ENCODE measurements at places on chromosomes 3 and 15. TPM values are rescaled to one million over a fixed set of nuclear protein-coding genes. Genes with fewer than 3 reads are reported as not detected.
A peak's percentile ranks its signal among the peaks of the same experiment; 100 is the strongest.

DNA sequence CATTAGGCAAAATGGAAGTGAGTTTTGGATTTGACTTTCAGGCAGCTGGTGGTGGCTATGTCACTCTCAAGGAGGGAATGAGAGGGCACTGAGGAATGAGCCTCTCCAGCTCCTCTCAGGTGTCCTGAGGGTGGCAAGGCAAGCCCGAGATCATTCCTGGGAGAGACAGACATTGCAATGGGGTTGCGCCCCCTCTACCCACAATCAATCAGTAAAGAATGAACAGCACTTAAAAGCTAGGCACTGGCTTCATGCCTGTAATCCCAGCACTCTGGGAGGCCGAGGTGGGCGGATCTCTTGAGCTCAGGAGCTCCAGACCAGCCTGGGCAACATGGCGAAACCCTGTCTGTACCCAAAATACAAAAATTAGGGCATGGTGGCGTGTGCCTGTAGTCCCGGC, 14.1 kb upstream of the SHF start:
- H3K36me3 ChIP-seq: no peaks in the 10 kb centered on the region
- no peak for DNase-seq
- no peak overlapping the region for H3K27ac ChIP-seq
- peaks cover 7% of the 10 kb centered on the region for H3K27me3 ChIP-seq

GRCh38 chr3:129211772-129212171, 28.1 kb upstream of the CNBP start:
- H3K4me3 ChIP-seq: no peak overlapping the region
- peaks cover 3% of the 10 kb centered on the region for H3K4me1 ChIP-seq
- H3K36me3 ChIP-seq: no peaks in the 10 kb centered on the region
- no peak overlapping the region for H3K27ac ChIP-seq

GRCh38 chr15:101530224-101530958, 40.9 kb upstream of the PCSK6 start:
- no peak for DNase-seq
- no peak overlapping the region for H3K27ac ChIP-seq
- no peaks in the 10 kb centered on the region for H3K36me3 ChIP-seq
- H3K4me3 ChIP-seq: no peak overlapping the region

The NTRK3 gene
- not detected for total RNA-seq

DNA sequence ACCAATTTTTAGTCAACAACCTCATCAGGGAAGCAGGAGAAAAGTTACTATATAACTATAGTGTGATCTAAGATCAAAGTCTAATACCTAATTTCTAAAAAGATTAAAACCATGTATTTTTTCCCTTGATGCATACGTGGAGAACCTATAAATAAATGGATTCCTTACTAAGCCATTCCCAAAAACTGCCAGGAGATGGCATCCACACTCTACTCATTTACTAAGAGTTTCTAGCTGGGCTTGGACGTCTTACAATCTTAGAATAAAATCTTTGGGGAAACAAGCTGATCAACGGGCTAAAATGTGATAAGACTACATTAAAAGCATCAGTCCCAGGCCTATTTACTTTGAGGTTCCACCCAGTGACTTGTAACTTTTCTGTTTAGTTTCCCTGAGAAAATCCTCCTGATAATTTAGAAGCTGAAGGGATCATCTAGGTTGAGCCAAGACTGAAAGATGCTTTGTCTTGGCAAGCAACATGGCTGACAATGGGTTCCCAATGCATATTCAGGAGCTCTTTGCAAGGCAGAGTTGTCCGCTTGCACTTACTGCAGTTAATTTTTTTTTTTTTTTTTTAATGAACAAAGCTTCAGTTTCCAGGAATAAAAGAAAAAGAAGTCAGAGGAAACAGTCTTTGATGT, 85.5 kb upstream of the FGF12 start:
- no peaks in the 10 kb centered on the region for H3K36me3 ChIP-seq
- no peak overlapping the region for H3K4me3 ChIP-seq
- peaks cover 17% of the 10 kb centered on the region for H3K4me1 ChIP-seq
- DNase-seq: no peak

DNA sequence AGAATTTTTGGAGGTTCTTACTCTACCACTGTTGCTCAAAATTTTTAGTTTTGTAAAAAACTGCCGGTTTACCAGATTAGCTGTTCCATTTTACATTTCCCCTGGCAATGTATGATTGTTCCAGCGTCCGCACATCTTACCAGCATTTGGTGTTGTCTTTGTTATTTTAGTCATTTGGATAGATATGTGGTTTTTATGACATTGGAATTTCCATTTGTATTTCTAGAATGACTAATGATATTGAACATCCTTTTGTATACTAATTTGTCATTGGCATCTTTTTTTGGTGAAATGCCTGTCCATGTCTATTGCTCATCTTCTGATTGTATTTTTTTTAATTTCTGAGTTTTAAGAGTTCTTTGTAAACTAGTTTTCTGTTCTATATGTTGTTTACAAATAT, 28.5 kb downstream of the LRRC28 start:
- H3K36me3 ChIP-seq: peaks cover 21% of the 10 kb centered on the region
- DNase-seq: no peak
- H3K4me3 ChIP-seq: no peak overlapping the region
- no peak overlapping the region for H3K27ac ChIP-seq
- peaks cover 23% of the 10 kb centered on the region for H3K4me1 ChIP-seq

DNA sequence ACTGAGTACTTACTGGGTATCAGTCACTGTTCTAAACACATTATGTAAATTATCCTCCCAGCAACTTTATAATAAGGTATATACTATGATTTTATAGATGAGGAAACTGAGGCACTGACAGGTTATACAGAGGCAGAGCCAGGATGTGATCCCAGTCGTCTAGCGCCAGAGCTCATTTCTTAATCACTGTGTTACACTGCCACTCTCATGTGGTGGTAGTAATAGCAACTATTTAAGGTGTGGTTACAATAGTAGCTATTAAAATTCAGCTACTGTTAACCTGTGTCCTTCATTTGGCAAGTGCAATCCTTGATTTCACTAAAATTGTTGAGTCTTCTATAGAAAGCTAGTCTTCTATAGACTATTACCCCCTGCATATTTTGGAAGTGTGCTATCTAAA, 43.1 kb upstream of the TRPC1 start:
- H3K27ac ChIP-seq: no peak overlapping the region
- no peak for DNase-seq
- H3K4me3 ChIP-seq: no peak overlapping the region
- H3K36me3 ChIP-seq: no peaks in the 10 kb centered on the region
- H3K4me1 ChIP-seq: no peaks in the 10 kb centered on the region
- H3K27me3 ChIP-seq: no peaks in the 10 kb centered on the region

GRCh38 chr3:170868577-170869238, 1.3 kb downstream of the RPL22L1 start:
- H3K27ac ChIP-seq: peak overlapping the region; percentile 98
- peaks cover 15% of the 10 kb centered on the region for H3K4me1 ChIP-seq
- peak overlapping the region; percentile 94 for H3K4me3 ChIP-seq
- H3K36me3 ChIP-seq: peaks cover 31% of the 10 kb centered on the region
- peaks cover under 1% of the 10 kb centered on the region for H3K27me3 ChIP-seq
- DNase-seq: no peak

The NLGN1 gene
- total RNA-seq: not detected

GRCh38 chr3:110656394-110657025, 415.1 kb upstream of the NECTIN3 start:
- no peak overlapping the region for H3K4me3 ChIP-seq
- no peaks in the 10 kb centered on the region for H3K4me1 ChIP-seq
- DNase-seq: no peak
- no peak overlapping the region for H3K27ac ChIP-seq

DNA sequence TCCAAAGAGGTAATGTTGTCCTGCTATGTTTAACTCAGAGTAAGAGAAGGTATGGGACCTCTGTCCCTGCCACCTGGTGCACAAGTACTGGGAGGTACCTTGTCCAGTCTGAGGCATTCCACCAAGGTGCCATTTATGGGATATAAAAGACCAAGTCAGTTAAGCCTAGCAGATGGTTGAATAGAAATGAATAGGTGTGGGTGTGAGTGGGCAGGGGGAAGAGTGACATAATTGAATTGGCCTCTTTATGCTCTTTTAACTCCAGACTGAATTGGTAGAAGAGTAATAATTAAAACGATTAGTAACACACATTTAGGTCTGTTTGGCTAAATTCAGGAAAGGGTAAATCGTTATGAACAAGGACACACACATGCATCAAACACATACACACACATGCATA, 562 bp downstream of the ADGRG7 start:
- H3K4me1 ChIP-seq: peaks cover 16% of the 10 kb centered on the region
- H3K27ac ChIP-seq: no peak overlapping the region
- no peak overlapping the region for H3K4me3 ChIP-seq
- no peaks in the 10 kb centered on the region for H3K36me3 ChIP-seq
- peaks cover 13% of the 10 kb centered on the region for H3K27me3 ChIP-seq

The GPR171 gene
- 142 TPM for total RNA-seq

DNA sequence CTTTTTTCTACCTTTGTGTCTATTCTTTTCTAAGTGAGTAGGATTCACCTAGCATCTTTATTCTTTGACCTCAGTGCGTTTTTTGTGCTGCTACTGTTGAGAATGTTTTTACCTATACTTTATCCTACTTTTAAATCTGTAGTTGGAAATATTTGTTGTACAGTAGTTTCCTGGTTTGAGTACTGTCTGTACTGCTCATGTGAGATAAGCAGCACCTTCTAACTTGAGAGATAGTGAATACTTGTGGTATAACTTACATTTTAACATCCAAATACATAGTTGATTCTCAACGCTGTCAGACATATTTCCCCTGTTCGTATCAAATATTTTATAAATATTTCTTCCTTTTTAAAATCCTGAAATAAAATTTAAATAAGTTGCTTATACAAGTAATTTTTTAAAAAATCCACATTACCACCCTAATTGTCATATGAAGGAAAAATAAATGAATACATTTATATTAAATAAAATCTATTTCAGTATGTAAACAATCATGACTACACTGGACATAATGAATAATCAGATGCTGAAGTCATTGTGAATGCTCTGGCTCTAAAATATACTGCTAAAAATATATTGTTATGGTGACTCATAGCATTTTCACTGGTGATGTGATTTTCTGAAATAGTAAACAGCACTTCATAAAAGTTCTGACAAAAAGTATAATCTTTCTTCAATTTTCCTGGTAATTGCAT, 17.4 kb downstream of the ATP11B start:
- peaks cover 29% of the 10 kb centered on the region for H3K4me1 ChIP-seq
- no peak overlapping the region for H3K4me3 ChIP-seq

- DNase-seq: peak; percentile 93
- H3K4me3 ChIP-seq: peak within 1 kb of the TSS; percentile 98
- peak within 1 kb of the TSS; percentile 97 for H3K27ac ChIP-seq
- no peaks in the 10 kb centered on the region for H3K27me3 ChIP-seq
- H3K36me3 ChIP-seq: peaks cover 5% of the 10 kb centered on the region
Observed at GRCh38 chr3:184249412-184250166, at the start of gene EEF1AKMT4. Gene EEF1AKMT4 (plus strand): TSS chr3:184249672. CDS start chr3:184249695, 23 bp downstream.
